Lung (tissue), 17 donors: ENCODE measurements at places on chromosomes 1 and 21. TPM values are rescaled to one million over a fixed set of nuclear protein-coding genes. Genes with fewer than 3 reads are reported as not detected.

C1orf94 gene
- total RNA-seq: not detected

SEMA6C gene
- 6.4 TPM for total RNA-seq

KCNE1 gene
- total RNA-seq: 6.5 TPM

AMIGO1 gene
- 3.9 TPM for total RNA-seq

DNA sequence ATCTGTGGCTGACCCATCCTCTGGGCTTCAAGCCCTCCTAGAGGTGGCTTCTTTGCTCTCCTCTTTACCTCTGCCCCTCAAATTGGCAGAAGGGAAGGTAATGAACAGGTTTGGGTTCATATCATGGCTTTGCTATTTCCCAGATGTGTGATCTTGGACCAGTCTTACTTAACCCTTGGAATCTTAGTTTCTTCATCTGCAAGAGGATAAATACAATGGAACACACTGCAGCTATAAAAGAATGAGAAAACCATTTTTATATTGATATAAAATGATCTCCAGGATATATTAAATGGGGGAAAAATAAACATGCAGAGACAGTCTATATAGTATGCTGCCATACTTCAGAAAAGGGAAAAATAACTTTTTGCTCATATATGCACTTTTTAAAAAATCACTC, 5.6 kb downstream of the GLMP start:
- no peak overlapping the region for H3K4me3 ChIP-seq
- DNase-seq: no peak
- no peak overlapping the region for H3K27ac ChIP-seq
- no peaks in the 10 kb centered on the region for H3K27me3 ChIP-seq

GRCh38 chr21:44566403-44566802, 7.1 kb upstream of the KRTAP10-4 start:
- no peaks in the 10 kb centered on the region for H3K27me3 ChIP-seq
- H3K4me3 ChIP-seq: no peak overlapping the region
- no peaks in the 10 kb centered on the region for H3K36me3 ChIP-seq
- no peaks in the 10 kb centered on the region for H3K4me1 ChIP-seq

EPRS1 gene
- 58.9 TPM for total RNA-seq

DNA sequence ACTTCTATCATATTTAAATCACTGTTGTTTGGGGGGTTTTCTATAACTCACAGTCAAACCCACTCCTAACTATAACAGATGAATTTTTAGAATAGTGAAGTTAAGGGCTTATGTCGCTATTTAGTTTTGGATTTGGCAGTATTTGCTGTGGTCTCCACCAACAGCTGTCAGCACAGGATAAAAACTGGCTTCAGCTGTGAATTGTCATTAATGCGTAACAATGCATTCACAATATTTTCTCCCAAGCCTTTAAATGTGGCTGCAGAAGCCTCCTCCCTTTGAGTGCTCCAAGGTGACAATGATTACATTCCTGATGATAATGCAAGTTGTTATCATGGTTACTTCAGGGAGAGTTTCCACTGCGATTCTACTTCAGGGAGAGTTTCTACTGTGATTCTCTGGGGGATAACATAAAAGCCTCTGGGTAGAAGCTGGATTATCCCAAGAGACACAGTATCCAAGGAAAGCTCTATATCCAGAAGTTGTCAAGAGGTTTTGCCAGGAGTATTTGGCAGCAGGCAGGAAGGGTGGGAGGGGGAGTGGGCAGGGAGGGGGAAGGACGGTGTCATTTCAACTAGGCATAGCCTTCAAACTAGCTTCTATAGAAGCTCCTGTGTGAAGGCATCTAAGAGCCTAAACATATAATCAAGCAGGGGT, 14.9 kb upstream of the SMIM12 start:
- no peaks in the 10 kb centered on the region for H3K4me1 ChIP-seq
- peaks cover 2% of the 10 kb centered on the region for H3K27me3 ChIP-seq
- DNase-seq: no peak
- H3K4me3 ChIP-seq: no peak overlapping the region
- no peaks in the 10 kb centered on the region for H3K36me3 ChIP-seq

DNA sequence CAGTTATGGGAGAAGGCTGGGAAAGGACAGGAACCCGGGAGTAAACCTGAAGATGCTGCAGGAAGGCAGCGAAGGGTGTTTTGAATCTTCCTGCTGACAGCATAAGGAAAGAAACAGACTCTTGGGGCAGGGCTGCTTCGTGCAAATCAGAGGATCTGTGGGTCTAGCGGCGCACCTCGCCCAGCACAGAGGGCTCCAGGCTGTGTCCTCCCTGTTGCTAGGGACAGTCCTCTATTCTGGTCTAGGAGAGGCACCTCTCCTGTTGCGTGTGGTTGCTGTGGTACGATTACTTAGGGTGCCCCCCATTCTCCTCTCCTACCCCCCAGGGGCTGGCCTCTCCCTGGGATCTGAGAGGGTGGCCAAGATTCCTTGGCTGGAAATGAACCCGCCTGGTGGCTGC, 11.4 kb downstream of the C2CD2 start:
- H3K36me3 ChIP-seq: peaks cover 5% of the 10 kb centered on the region
- H3K4me3 ChIP-seq: no peak overlapping the region
- no peaks in the 10 kb centered on the region for H3K4me1 ChIP-seq
- H3K27ac ChIP-seq: no peak overlapping the region
- no peaks in the 10 kb centered on the region for H3K27me3 ChIP-seq

FCN3 gene
- 611 TPM for total RNA-seq

GRCh38 chr1:5225707-5226704, 571.6 kb downstream of the AJAP1 start:
- no peak for DNase-seq
- no peak overlapping the region for H3K4me3 ChIP-seq
- H3K36me3 ChIP-seq: no peaks in the 10 kb centered on the region
- H3K27ac ChIP-seq: no peak overlapping the region
